ENCODE measurements at places on chromosomes 4 and X.
A peak's percentile ranks its signal among the peaks of the same experiment; 100 is the strongest.

- DNase-seq = no peak
These were observed 22.8 kb downstream of the MAD2L1 start for GRCh38 chr4:120043828-120044227.

GRCh38 chr4:95059663-95060062 is 301.9 kb downstream of the BMPR1B start:
- no peak for DNase-seq

- DNase-seq = no peak
These were observed 34.6 kb downstream of the MAP9 start for GRCh38 chr4:155342142-155342541.

- DNase-seq = no peak
These were observed 53.0 kb downstream of the SEPTIN11 start for GRCh38 chr4:77002321-77003107.

DNA sequence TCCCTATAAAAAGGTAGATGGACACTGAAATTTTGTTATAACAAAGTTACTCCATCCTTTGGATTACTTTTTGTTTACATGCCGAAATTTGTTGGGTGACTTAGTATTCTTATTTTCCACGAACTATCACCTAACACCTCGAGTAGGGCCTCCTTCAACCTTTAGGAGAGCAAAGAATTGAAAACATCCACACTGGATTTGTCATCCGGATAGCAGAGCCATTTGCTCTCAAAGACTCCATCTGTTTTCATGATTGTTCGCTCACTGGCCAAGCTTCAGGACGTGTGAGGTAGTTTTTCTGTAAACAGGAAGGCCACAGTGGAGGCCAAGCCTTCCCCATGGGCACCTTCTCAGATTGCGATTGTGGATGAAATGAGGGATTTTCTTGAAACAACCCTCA is at the start of gene ADAD1:
Gene ADAD1, plus strand, starts transcription at position 301 of the 400 bp plus-strand sequence. CDS start 1,059 bp downstream, outside the sequence.
- no peak for DNase-seq

- DNase-seq = no peak
These were observed 976 bp downstream of the PHKA1 start for GRCh38 chrX:72713130-72713529.

- no peak for DNase-seq
These were observed 52.9 kb upstream of the TRPC5OS start for GRCh38 chrX:111823128-111823527.

DNA sequence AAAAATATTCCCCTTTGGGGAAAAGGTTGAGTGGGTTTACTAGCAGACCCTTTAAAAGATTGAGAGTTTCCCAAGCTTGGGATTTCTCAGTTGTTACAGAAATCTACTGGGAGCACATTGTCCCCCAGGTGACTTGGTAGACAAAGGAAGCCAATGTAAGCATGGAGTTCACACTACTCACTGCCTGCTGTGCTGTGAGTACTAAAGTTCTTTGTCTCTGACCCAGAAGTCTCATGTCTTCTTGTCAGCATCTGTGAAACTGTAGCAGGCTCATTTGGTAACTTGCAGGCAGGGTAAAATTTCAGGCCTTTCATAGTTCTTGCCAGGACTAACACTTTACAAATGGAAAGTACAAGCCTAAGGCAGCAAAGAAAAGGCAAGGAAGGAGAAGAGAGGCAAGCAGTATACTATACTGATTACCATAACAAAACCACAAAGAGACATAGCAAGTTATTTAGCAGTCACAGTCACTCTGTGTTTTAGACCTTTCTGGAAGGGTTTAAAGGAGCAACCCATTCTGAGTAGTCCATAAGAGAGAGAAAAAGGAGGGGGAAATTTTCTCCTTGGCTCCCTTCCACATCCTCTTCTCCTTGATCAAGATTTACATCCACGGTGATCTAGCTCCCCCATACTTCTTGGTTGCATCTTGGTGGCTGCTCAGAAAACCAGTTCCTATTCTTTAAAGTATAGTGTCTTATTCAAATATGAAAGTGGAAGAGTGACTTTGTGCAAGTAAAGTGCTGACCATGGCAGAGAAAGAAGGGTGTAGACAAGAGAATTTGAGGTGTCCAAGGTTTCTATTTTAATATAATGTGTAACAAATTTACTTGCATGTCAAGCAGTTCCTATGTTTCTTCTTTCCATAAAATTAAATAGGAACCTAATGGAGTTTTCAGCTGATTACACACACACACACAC is 160.0 kb upstream of the PDE5A start:
- no peak for DNase-seq

DNA sequence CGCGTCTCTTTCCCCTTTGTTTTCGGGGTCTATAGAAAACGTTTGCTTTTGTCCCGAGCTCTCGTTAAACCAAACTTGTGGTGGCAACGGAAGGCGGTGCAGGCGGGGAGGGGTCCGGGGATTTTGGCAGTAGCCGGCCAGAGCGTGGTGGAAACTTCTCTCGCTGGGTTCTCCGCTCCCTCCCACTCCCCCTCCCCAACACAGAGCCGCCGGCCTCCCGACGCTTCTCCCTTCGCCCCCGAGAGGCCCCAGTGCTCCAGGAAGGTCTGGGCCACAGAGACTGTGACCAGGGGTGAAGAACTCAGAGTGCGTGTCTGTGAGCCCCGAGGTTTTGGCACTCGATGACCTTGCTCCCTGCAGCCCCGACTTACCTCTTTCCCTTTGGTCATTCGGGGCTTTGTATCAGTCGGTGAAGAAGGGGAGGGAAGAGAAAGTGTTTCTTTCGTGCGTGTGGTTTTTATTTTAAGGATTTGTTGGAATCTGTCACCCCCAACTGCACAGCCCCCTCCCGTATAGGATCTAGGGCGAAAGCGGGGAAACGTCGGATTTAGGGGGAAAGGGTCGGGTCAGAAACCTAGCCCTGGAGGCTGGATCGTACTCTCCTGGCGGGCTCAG is 9.0 kb upstream of the BCOR start:
- DNase-seq = no peak

- no peak for DNase-seq
These were observed 33.5 kb downstream of the SNX25 start for GRCh38 chr4:185242749-185243533.

GRCh38 chr4:153729895-153730294 is 29.9 kb downstream of the RNF175 start:
- DNase-seq = no peak

DNA sequence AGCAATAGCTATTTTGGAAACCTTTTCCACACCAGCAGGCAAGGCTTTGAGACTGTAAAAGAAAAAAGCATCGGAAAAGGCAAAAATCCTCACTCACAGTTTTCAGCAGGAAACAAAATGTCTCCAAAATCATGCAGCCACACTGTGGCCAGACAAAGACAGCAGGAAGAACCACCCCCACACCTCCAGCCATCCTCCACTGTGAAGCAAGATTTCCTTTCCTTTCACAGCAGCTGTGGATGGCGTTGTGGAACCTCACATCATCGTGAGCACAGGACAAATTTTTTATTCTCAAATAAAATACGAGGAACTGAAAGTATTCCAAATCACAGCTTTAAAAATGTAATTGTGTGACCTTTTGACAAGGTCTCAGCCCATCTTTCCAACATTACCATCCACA is 351.7 kb upstream of the NOCT start:
- DNase-seq = no peak

DNA sequence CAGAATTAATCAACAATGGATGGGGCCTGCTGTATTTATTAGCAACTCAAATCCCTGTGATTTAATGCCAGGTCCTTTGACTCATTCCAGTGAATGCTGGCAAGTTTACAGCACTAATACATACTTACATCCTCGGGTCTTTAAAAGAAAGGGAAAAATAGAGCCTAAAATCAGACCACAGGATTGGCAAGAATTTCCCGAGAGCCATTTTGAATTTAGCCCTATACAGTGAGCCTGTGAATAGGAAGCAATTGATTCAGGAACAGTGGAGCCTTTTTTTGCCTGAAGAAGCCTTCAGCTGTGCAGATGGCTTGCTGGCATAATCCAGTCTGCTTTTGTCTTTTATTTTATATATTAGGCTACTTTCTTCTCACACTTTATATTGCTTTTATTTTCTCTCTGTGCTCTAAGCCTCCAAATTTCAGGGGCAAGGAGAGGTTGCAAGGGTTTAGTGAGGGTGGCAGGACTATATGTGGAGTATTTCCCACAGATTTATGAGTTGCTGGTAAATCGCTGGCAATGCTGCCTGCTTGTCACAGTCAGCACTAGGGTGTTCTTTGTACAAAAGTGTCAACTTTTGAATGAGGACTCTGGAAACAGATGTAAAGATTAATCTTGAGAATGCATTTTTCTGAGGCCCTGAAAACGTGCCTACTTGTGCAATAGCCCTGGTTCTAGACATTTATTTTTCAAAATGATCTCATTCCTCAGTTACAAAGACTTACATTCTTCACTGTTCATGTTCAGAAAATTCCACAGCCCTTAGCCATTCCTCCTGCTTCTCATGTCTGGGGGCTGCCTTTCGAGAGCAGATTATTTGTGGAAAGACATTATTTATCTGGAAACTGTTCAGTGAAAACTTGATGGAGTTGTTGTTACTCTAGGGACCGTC is 303.5 kb downstream of the SPRY1 start:
- no peak for DNase-seq

DNA sequence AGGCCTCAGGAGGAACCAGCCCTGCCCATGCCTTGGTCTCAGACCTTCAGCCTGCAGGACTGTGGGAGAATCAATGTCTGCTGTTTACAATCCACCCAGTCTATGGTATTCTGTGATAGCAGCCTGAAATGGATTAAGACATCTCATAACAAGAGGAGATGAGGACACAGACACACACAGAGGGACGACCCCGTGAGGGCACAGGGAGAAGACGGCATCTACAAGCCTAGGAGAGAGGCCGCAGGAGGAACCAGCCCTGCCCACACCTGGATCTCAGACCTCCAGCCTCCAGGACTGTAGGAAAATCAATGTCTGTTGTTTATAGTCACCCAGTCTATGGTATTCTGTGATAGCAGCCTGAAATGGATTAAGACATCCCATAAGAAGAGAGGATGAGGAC is 3.3 kb downstream of the SLC25A6 start:
- DNase-seq = no peak

DNA sequence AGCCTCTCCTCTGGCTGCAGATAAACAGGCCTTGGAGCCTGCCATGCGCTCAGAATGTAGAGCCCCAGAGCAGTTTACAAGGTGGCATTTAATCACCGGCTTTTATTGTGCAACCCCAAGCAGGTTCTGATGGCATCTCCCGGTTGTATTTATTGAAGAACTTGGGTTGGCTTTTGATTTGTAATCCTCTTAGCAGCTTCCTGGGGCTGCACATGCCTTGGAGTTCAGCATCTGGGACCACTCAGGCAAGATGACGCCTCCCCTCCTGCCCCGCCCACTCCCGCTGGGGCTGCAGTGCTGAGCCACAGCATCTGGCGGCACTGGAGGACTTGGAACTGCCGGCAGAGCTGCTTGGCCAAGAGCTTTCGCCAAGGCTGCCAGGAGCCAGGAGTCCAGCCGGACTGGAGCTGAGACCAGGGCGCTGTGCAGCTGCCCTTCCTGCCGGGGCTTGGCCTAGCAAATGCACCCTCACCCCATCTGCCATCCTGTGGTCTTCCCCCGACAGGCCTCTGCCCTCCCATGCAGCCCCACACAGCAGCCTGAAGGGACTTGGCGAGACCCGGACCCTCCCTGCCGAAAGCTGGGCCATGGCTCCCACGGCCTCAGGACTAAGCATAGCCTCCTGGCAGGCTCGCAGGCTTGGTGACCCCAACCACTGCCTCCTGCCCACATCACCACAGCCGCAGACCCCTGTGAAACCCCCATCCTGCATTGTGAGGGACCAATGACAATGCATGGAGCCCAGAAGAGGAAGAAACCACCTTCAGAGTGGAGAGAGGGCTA is 5.4 kb downstream of the HTRA3 start:
- no peak for DNase-seq

- DNase-seq = no peak
These were observed 15.3 kb downstream of the SLC34A2 start for GRCh38 chr4:25670991-25671390.

GRCh38 chr4:80098635-80099034 is 25.6 kb upstream of the ANTXR2 start:
- DNase-seq = no peak

GRCh38 chr4:16764622-16765021 is 133.8 kb downstream of the LDB2 start:
- no peak for DNase-seq

GRCh38 chr4:22019676-22020075 is 71.1 kb upstream of the KCNIP4 start:
- no peak for DNase-seq

GRCh38 chrX:108001218-108001814 is 19.1 kb upstream of the TEX13B start:
- peak; percentile 53 for DNase-seq

- no peak for DNase-seq
These were observed 104.4 kb downstream of the HHIP start for GRCh38 chr4:144750348-144750747.

DNA sequence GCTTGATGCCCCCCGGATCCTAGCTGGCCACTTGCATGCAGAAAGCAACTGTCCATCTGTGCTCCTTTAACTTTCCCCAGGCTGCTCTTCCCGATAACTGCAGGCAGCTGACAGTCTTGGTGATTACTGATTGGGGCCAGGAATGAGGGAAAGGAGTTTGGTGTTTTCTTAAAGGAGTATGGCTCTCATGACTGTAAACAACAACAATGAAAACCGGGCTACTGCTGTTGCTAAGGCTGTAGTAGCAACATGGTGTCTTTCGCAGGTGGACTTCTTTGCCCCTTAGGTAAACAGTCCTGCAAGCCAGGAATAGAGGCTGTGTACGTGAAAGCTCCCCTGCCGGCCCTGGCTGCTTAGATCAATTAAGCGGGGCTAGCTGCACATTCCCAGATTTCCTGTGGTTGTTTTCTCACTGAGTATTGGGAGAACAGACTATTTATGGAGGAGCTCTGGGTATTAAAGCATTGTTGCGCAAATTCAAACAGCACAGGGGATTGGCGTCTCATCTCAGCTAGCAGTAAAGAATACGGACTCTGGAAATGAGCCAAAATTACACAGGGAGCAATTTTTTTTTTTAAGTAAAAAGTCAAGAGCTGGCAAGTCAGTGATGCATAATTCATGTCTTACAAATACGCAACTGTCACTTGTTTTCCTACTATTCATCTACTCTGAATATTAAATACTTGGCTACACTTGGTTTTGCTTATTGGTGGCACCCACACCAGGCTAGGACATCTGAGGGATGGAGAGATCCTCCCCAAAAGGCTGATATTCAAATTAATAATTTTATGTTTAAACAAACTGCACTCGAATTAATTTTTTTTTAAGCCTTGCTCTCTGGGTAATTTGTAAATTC is 61.6 kb upstream of the NAP1L5 start:
- DNase-seq = no peak

GRCh38 chr4:144531841-144532240 is 114.1 kb upstream of the HHIP start:
- no peak for DNase-seq

GRCh38 chr4:185567381-185568376 is 32.4 kb upstream of the PDLIM3 start:
- DNase-seq = no peak

DNA sequence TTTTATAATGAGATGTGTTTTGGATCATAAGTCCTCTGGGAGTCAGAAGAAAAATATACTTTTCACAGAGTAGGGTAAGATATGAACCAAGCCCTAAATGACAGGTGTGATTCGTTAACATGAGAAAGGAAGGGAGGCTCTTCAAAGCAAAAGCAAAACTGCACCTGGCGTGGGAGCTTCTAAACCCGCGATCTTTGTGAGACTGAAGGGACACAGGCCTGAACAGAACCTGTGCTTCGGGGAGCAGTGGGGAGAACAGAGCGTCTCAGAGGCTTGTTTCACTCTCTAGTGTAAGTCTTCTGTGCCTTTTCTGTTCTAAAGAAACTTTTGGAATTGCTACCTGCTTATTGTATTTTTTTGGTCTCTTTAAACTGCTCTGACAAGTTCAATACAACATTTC is 30.2 kb upstream of the CYP4V2 start:
- DNase-seq = peak; percentile 30

All from CD4-positive, alpha-beta T cell treated with Interleukin-4 for 1 hour (primary cell).